HL-60 (cell line): ENCODE measurements at places on chromosomes 7 and 10.

DNA sequence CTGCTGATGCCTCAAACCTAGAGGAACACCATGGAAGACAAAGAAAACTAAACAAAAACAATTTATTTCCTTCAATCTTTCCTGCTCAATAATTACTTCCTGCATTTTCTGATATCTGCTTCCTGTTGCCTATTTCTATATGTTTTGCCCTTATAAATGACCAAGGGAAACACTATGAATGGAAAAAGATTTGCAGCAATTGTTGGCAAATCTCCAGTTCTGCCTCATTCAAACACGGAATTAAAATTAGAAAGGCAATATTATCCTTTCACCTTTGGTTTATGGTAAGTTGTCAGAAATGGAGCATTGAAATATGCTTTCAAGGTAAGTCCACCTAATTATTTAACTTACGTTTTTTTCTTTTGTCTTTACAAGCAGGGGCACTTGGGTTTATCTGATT is 552.2 kb upstream of the ANKRD30A start:
- no peak for DNase-seq

- no peak for DNase-seq
Observed at GRCh38 chr10:29313071-29313470, 24.2 kb downstream of the LYZL1 start.

DNA sequence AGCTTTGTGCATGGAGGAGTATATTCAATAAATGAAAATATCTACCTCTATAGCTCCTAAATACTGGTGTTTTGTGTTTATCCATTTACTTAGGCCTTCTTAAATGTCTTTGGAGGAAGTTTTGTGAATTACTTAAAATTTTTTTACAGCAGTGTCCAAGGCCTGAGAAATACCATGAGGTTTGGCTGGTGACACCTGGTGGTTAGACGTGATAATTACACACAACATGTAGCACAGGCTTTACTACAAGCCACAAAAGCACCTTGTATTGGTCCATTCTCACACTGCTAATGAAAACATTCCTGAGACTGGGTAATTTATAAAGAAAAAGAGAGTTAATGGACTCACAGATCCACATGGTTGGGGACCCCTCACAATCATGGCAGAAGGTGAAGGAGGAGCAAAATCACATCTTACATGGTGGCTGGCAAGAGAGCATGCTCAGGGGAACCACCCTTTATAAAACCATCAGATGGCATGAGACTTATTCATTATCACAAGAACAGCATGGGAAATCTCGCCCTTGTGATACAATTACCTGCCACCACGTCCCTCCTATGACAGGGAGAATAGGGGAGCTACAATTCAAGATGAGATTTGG is 20.6 kb downstream of the HYAL4 start:
- DNase-seq, result peak; percentile 21

GRCh38 chr7:31917256-31917655 is 153.0 kb downstream of the PDE1C start:
- DNase-seq, result no peak

GRCh38 chr10:97224483-97225435 is 39.0 kb upstream of the SLIT1 start:
- DNase-seq, result no peak

GRCh38 chr7:125645770-125646169 is 716.1 kb upstream of the POT1 start:
- DNase-seq, result no peak

DNA sequence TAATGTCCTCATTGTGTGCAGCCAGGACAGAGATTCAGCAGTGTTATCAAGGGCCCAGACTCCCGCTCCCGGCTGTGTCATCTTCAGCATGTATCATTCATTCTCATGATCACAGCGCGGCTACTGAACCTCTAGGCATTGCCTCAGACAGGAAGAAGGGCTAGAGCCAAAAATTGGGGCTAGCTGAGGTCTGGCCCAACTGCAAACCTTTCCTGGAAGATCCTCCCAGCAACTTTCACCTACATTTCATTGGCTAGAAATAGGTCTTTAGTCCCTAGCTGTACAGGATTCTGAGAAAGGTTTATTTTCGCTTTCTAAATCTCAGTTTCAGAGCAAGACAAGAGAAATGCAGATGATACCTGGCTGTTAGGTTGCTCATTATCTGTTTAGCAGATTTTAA is 81.9 kb downstream of the CREM start:
- no peak for DNase-seq

DNA sequence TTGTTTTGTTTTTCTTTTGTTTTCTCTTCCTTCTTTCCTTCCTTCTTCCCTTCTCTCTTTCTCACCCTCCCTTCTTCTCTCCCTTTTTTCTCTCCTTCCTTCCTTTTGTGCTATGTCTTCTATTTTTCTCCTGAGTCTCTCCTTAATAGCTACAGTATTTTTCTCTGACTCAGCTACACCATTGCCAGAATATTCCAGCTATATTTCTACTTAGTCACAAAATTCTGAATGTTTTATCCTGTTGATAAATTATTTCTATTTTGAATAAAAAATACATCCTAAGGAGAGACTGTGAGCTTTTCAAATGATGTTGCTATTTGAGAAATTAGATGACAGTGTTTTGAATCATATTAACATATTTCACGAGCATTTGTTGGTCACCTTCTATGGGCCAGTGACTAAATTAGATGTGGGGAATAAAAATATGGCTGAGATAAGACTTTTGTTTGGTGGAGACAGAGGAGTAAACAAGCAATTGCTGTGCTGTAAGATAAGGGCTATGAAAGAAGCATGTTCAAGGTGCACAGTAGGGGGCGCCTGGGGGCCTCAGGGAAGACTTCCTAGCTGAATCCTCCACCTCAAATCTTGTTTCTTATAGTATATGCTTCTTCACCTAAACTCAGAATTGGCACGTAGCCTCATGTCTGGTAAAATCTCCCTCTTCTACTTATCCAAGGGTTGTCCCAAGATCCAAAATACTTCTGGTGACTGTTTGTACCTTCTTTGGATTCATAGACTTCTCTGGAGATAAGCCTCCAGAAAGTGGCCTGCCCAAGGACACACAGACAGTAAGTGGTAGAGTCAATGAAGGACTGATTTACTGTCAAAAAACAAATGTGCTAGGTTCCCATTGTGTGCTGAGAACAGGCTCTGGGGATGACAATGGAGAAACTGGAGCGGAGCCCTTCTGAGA is 115.5 kb upstream of the CREB5 start:
- DNase-seq, result peak; percentile 16

GRCh38 chr10:123886292-123886691 is 5.3 kb downstream of the CPXM2 start:
- DNase-seq, result no peak

DNA sequence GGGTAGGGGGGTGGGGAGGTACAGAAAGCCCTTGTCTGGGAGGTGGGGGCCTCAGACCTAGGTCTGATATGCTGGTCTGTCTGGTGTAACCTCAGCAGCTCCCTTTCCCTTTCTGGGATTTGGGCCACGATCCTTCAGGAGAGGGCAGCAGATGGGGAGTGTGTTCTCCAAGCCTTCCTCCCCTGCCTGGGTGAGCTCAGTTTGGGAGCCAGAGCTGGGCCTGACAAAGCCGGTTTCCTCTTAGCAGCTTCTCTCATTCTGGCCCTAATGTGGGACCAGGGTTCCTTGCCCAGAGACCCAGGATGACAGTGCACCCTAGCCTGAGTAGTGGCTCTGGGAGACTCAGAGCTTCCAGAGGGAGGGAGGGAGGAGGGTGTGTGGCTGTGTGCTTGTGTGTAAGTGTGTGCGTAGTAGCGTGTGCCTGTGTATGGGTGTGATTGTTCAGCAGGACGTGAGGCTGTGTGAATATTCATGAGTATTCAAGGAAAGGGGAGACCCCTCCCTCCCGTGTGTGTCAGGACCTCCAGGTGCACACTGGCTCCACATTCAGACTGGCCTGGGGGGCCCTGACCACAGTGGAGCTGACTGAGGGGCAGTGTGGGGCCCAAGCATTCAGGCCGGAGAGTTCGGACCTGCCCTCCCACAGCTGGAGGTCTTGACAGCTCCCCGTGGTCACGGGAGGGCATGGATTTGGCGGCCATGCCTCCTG is 96.5 kb downstream of the ZMIZ1 start:
- DNase-seq, result no peak

DNA sequence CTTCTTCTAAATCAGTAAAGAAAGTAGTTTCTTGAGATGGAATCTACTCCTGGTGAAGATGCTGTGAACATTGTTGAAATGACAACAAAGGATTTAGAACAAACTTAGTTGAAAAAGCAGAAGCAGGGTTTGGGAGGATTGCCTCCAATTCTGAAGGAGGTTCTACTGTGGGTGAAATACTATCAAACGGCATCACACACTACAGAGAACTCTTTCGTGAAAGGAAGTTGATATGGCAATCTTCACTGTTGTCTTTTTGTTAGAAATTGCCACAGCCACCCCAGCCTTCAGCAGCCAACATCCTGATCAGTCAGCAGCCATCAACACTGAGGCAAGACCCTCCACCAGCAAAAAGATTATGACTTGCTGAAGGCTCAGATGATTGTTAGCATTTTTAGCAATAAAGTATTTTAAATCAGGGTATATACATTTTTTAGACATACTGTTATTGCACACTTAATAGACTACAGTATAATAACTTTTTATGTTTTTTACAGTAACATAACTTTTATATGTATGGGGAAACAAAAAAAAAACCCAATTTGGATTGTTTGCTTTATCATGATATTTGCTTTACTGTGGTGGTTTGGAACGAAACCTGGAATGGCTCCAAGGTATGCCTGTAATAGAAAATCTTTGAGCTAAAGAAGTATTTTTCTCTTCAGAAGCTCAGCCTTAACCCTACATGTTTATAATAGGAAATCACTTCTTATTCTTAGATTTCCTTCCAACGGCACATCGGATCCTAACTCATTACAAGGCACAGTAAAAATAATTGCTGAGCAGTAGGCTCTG is 257.3 kb downstream of the LRMDA start:
- peak; percentile 8 for DNase-seq

GRCh38 chr7:70872188-70872587 is 259.8 kb upstream of the GALNT17 start:
- no peak for DNase-seq

- no peak for DNase-seq
Observed at GRCh38 chr10:71965623-71966022, 1.4 kb downstream of the CHST3 start.

DNA sequence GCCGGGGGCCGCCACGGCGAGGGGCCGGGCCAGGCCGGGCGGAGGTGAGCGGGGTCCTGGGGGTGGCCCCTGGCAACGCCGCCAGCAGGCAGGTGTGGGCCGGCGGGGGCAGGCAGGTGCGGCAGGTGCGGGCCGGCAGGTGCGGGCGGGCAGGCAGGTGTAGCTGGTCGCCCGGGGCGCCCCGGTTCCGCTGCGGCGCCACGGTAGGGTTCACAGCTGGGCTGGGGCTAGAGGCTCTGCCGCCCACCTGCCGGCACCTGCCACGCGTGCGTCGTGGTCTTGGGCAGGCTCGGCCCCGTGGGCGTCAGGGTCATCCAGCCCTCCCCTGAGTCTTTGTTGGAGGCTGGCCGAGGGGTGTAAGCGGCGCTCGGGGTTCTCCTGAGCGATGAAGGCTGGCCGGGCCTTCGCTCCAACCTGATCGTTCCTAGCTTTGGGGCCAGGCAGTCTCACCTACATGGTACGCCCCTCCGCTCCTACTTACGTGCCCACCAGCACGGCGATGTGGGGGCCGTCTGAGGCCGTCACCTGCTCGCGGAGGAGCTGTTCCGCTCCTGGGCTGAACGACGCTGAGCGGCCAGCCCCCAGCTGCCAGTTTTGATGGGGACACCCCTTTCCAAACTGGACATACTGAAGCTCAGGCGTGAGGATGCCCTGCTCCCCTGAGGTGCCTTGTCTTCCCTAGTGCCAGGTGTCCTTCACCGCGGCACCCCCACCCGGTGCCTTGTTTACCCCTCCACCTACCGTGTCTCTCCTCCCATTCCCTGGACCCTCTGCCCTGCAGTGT is 493 bp downstream of the ZMIZ2 start:
- DNase-seq, result no peak

DNA sequence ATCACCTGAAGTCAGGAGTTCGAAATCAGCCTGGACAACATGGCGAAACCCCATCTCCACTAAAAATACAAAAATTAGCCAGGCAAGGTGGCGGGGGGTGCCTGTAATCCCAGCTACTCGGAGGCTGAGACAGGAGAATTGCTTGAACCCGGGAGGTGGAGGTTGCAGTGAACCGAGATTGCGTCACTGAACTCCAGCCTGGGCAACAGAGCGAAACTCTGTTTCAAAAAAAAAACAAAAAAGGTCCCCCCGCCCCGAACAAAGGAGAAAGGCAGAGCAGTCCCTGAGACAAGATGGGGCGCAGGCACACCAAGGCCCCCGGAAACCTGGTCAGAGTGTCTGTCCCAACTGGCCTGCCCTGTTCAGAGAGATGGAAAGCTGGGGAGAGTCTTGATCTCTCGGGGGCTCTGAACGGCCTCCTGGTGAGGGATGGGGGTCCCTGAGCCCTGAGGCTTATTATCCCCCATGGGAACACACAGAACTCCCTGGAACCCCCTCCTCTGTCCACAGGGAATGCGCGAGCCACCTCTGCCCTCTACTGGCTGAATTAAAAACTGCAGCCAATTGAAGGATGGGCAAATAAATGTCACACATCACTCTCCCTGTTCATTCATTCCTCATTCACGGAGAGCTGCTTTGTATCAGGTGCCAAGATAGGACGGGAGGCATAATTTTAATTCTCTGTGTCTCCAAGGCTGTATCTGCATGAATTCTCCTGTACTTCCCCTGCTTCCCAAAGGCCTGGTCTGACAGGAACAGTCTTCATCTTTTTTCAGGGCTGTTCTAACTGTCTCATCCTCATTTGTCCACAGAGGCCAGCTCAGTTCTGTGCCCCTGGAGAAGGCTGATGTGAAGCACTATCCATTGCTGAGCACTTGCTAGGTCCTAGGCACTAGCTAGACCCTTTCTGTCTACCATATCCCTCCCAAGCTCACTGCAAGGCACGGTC is 28.9 kb downstream of the MAT1A start:
- no peak for DNase-seq

DNA sequence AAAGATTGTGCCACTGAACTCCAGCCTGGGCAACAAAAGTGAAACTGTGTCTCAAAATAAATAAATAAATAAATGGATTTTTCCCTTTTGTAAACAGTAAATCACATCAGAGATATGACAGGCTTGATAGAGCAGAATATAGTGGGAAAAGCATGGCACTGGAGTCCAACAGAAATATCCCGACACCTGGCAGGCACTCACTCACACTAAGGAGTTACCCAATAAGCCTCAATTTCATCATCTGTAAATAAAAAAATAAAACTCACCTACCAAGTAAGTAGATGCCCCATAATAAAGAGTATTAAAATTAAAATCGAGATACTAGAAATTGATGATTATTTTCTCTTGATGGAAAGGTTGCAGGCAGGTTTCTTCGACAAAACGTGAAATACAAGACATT is 1.7 kb downstream of the ATE1 start:
- no peak for DNase-seq

GRCh38 chr7:141497391-141497790 is 53.8 kb upstream of the AGK start:
- DNase-seq, result no peak

- DNase-seq, result no peak
Observed at GRCh38 chr10:73576178-73576889, 14.8 kb downstream of the USP54 start.

GRCh38 chr10:68550747-68551411 is 9.3 kb upstream of the TET1 start:
- DNase-seq, result peak; percentile 69

DNA sequence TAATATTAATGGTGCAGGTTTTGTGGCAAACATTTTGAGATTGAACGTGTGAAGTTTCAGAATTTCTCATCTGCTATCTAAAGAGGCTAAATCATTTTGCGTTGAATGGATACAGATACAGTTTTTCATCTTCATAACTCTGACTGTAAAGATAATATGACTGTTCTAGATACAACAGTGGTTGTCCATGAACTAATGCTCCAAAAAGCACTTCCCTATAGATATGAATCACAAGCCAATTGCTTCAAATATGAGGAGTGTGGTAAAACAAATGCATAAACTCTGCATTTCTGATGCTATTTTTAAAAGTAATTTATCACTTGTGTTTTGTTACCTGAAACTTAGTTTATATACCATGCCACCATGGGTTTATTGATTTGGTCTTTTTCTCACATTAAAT is 750.1 kb downstream of the MAGI2 start:
- DNase-seq, result no peak
